ENCODE measurements at places on chromosomes 3 and 15. TPM values are rescaled to one million over a fixed set of nuclear protein-coding genes. Genes with fewer than 3 reads are reported as not detected.

GRCh38 chr3:190339130-190339529 is 16.9 kb upstream of the CLDN1 start:
- DNase-seq = no peak

The GOLGA6A gene
- not detected for total RNA-seq

The NR2F2 gene
- total RNA-seq = 68.8 TPM

The PRR20G gene
- not detected for total RNA-seq
